Fibroblast of lung (primary cell): ENCODE measurements at places on chromosomes 7 and 10. TPM values are rescaled to one million over a fixed set of nuclear protein-coding genes. Genes with fewer than 3 reads are reported as not detected.

The NYAP1 gene
- 0.09 and 0.18 TPM in 2 replicates for polyA plus RNA-seq

The AKR1B15 gene
- polyA plus RNA-seq: not detected in 2 replicates

The FGL2 gene
- 4.9 and 15.6 TPM in 2 replicates for polyA plus RNA-seq

The ZNF365 gene
- polyA plus RNA-seq: 1.2 and 3.0 TPM in 2 replicates

The R3HCC1L gene
- 8.6 and 11.1 TPM in 2 replicates for polyA plus RNA-seq

The FAM25A gene
- polyA plus RNA-seq: not detected in 2 replicates

The STK32C gene
- 4.4 and 8.0 TPM in 2 replicates for polyA plus RNA-seq

The NAT16 gene
- polyA plus RNA-seq: not detected in 2 replicates

The ANKRD2 gene
- polyA plus RNA-seq: 0.26 and 0.47 TPM in 2 replicates

The IQCE gene
- polyA plus RNA-seq: 5.1 and 5.3 TPM in 2 replicates
